ENCODE measurements at places on chromosomes 12 and 14.

DNA sequence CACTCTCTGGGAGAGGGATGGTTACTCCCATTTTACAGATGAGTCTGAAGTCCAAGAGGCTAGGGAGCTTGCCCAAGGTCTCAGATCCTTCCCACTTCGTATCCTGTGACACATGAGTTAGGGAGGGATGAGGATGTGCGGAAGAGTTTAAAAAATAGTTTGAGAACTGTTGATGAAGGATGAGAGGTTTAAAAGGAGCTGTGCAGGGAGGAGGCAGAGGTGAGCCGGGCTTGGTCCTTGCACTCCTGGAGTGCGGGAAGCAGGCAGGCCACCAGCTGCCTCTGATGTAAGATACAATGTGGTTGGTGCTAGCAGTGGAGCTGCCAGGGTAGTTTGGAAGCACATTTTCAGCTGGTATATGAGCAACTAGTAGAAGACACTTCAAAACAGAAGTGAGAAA, 46.5 kb downstream of the TSPAN9 start:
- DNase-seq = no peak

DNA sequence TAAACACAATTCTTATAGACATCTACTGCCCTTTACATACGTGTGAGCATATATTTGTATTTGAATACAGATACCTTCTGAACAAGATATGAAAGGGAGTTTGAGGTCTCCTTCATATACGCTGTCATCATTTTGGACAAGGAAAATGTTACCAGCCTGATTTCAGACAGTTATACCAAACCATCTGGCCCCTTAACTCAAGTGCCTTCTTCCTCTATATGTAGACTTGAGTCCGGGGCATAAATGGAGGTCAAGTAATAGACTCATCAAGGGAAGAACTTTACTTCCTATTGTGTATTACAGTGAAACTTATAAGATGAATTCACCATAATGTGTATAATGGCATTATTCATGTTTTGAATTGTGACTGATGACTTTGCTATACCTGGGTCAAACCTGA, 52.2 kb downstream of the FAR2 start:
- DNase-seq = no peak

DNA sequence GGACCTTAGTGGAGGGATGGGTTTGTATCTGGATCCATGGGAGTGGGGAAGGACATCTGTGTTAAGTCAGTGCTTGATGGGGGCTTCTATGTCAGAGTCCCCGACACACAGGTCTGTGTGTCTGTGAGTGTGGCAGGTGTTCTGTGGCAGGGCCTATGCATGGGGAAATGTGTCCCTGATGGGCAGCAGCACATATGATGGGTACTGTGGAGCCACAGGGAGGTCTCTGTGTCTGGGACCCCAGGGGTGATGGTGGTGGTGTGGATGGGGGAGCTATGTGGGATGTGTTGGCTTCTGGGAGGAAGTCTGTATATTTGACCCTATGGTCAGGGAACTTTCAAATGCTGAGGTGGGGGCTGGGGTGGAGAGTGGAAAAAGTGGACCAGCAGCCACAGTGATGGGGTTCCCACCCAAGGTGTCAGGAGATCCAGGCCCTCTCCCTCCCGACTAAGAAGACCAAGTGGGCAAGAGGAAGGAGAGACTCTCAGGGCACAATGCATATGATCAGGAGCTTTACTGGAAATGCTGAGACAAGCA, 16.5 kb downstream of the KRT7 start:
- no peak for DNase-seq

GRCh38 chr12:89212339-89212771, 139.9 kb downstream of the DUSP6 start:
- no peak for DNase-seq

DNA sequence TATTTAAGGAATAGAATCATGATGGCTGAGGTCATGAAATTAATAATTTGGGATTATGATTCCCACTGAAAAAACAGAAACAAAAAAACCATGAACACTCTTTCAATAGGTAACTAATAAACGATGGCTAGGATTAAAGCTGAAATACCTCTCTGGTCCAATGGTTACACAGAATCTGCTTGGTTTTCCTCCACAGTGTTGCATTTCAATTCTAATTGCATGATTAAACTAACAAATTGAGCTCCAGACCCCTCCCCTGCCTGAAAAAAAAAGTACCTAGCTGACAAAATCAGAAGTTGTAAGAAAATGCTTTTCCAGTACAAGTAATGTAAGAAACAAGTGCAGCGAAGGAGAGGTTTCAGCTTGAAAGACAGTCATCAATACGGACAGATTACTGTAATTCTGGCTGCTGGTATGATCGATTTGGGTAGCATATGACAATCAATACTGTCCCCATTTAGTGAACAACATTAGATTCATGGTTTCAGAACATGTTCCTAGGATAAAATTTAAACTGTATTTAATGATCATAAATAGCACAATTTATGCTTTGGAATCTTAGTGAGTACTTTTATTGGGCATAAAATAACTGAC, 32.0 kb downstream of the INSM2 start:
- DNase-seq = no peak

DNA sequence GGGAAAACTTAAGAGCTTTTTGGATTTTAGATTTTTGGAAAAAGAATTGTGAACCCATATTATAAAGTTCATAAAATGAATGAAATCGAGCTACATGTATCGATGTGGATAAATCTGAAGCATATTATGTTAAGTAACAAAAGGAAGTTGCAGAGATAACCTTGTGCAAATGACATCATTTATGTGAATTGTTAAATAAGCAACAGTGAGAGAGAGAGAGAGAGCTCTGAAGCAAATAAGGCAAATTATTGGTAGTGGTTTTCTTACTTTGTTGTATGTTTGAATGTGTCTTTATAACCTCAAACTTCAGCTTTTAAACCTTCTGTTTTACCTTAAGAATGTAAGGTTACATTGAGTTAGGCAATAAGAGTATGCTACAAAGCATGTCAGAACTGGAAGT, 78.8 kb downstream of the ERC1 start:
- no peak for DNase-seq

DNA sequence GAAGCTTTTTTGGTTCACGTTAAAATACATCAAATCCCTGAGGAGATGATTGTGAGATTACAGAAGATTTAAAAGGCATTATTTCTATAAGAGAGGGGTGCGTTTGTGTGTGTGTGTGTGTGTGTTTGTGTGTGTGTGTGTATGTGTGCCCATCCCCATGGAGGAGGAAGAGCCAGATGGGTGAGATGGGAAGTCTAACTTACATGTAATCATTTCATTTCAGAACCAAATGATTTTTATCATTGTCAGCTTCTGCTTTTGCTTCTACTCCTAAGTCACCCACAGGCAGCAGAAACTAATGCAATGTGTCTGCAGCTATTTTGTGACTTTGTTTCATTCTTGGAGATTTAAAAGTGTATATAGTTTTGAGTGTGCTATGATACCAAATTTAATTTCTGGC, 68.7 kb downstream of the SLC4A8 start:
- no peak for DNase-seq

GRCh38 chr12:130087222-130087621, 75.0 kb upstream of the FZD10 start:
- DNase-seq = no peak

DNA sequence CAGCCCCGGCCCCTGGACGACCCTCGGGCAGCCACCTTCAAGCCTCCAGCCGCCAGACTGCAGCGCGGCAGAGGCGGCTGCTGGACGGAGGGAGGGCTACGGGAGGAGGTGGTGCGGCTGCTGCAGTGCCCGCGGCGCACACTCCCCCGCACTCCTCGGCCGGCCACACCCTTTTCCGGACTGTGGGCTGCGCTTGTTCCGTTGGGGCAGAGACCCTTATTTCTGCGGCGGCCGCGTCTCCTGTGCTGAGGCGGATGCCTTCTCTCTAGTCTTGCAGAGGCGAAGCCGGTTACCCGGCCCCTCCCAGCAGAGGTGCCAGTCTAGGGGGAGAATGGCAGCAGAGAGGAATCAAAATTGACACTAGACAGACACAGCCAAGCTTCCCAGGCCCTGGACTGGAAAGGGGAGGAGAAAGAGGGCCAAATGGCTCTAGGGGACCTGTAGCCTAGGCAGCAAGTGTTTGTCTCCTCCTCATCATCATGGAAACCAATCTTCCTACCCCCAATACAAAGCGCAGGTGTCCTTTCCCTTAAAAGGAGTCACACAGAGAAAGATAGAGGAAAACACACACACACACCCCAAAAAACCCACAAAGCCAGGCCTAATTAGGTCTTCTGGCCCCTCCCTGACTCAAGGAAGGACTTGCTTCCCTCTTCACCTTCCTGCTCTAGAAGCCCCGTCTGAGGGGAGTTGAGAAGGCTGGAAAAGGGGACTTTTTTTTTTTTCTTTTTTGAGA, 1.3 kb downstream of the ESYT1 start:
- DNase-seq = no peak

DNA sequence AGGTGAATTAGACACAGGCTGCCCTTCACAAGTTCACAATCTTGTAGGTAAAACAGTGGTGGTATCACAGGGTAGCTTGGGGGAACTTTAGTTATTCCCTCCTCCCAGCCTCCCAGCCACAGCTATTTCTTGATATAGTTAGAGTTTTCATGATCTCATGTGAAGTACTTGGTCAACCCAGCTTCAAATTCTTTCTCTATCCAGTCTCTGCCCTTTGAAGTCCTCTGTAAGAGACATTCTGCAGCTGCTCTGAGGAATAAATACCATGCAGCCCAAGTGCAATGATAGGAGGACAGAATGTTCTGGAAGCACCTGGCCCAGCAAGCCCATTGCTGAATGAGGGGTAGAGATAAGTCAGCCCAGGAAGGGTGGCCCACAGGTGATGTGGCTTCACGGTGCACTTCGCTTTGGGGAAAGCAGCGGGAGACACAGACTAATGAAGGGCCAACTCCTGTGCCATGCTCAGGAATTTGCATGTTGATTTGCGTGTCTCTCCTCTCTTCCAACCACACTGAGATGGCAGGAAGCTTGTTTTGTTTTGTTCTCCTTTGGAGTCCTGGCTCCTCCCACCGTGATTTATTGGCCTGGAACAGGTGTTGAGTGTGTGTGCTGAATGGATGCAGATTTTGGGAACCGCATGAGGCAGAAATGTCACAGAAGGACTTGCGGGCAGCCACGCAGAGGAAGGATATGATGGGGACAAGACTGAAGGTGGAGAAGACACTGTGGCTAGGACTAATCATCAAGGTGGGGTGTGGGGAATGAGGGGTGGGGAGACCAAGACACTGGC, 8.0 kb upstream of the TXNRD1 start:
- no peak for DNase-seq

DNA sequence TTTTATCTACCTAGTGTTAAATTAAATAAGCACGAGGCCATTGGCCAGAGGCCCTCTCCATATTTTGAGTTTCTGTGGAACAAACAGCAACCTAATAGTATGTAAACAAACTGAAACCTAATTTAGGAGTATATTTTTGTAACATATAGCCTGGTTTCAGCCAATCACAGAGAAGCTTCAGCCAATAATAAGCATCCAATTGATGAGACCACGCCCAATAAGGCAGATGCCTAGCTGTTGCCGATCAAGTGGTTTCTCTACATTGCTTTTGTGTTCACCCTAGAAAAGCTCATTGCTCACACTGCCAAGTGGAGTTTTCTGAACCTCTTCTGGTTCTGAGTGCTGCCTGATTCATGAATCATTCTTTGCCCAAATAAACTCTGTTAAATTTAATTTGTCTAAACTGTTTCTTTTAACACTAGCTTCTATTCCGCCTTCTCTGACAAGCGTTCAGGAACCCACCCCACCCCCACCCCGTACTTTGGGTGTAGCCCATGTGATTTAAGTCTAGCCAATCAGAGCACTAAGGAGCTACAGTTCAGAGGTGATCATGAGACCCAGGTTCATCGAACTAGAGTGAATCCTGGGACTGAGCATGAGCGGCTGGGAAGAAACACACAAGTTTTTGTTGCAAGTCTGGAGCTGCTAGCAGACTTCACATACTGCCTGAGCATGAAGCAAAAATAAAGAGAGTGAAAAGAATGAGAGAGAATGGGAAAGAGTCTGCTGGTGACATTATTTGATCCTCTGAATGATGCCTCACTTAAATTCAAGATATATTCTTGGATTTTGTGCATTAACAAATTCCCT, 21.5 kb upstream of the LTA4H start:
- DNase-seq = no peak

DNA sequence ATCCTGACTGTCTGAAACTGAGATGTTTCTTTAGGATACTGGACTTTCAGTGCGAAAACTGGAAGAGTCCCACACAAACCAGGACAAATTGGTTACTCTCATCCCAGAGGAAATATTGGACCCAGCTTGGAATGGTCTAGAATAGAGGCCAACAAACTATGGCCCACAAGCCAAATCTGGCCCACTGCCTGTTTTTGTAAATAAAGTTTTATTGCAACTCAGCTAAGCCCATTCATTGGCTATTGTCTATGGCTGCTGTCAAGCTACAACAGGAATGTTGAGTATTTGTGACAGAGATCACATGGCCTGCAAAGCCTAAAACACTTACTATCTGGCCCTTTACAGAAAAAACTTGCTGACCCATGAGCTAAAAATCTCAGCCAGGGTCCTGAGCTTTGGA, 6.5 kb downstream of the WSCD2 start:
- no peak for DNase-seq

DNA sequence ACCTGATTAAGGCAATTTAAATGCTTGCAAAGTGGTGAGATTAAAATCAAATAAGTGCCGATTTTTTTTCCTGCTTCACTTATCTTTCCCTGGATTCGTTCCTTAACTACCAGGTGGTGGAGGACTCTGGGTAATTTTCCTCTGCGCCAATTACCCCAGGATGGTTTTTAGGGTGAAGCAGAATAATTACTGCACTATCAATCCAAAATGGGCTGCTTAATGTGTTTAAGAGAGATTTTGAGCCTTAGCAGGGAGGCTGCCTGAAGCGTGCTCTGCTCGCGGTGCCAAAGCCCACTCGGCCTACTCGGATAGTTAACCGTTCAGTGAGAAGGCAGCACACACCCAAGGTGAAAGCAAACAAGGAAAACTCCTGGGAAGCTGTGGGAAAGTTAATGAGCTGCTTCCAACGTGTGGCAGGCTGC, 274.9 kb upstream of the LMO3 start:
- no peak for DNase-seq

- DNase-seq = peak; percentile 21
These were observed 910 bp upstream of the SRP54 start for GRCh38 chr14:34981743-34982420.

DNA sequence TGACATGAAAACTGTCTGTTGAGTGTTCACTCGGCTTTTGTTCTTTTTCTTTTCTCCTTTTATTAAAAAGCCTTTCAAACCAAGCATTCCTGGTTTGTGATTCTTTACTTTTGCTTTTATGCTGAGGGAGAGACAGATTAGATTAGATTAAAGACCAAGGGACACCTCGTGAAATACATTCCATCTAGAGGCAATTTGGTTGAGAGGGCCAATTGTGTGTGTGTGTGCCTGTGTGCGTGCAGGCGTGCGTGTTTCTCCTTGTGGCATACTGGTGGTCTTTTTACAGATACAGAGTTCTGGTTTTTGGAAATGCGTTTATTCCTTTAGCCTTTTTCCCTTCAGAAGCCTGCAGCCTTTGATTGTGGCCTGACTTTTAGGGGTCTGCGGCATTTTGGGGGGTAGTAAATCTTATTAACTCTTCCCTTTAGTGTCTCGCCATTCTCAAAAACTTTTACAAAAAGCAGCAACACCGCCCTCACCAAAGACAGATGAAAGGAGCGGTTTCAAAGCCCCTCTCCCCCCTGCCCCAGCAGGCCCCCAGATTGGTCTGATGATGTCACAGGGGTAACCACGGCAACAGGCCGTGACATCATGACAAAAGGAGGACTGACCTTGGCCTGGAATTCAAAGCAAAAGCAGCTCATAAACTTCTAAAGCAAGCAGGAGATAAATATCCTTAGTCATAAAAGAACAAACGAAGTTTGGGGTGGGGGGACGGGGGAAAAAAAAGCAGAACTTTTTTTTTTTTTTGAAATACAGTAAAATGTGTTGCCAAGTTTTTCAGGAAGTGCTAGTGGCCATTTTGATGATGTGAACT, 84.1 kb upstream of the TBX3 start:
- peak; percentile 36 for DNase-seq

- DNase-seq = no peak
These were observed 7.3 kb downstream of the BCL7A start for GRCh38 chr12:122028905-122029560.
